ENCODE measurements at places on chromosomes 2 and 18. TPM values are rescaled to one million over a fixed set of nuclear protein-coding genes. Genes with fewer than 3 reads are reported as not detected.

GRCh38 chr2:207126724-207127308 lies 38.9 kb downstream of the KLF7 start:
- peaks cover 70% of the 10 kb centered on the region for H3K4me1 ChIP-seq
- no peak for DNase-seq

- peaks cover 23% of the 10 kb centered on the region for H3K4me1 ChIP-seq
- H3K27me3 ChIP-seq: no peaks in the 10 kb centered on the region
- H3K4me3 ChIP-seq: peak overlapping the region; percentile 12
- H3K36me3 ChIP-seq: peaks cover 1% of the 10 kb centered on the region
These were observed 66.2 kb downstream of the SP3 start for GRCh38 chr2:173898996-173899395.

NLRC4 gene
- 0.27 TPM for total RNA-seq

GRCh38 chr2:47654790-47655562 lies 128.0 kb upstream of the MSH6 start:
- H3K27me3 ChIP-seq: no peaks in the 10 kb centered on the region
- no peaks in the 10 kb centered on the region for H3K4me1 ChIP-seq
- H3K4me3 ChIP-seq: no peak overlapping the region
- DNase-seq: no peak
- no peak overlapping the region for H3K27ac ChIP-seq
- H3K36me3 ChIP-seq: no peaks in the 10 kb centered on the region

- H3K4me1 ChIP-seq: peaks cover 23% of the 10 kb centered on the region
- no peaks in the 10 kb centered on the region for H3K27me3 ChIP-seq
- DNase-seq: peak; percentile 27
- peak overlapping the region; percentile 76 for H3K27ac ChIP-seq
- H3K4me3 ChIP-seq: peak overlapping the region; percentile 75
These were observed 82.1 kb upstream of the POMC start for GRCh38 chr2:25250331-25251070.

DNA sequence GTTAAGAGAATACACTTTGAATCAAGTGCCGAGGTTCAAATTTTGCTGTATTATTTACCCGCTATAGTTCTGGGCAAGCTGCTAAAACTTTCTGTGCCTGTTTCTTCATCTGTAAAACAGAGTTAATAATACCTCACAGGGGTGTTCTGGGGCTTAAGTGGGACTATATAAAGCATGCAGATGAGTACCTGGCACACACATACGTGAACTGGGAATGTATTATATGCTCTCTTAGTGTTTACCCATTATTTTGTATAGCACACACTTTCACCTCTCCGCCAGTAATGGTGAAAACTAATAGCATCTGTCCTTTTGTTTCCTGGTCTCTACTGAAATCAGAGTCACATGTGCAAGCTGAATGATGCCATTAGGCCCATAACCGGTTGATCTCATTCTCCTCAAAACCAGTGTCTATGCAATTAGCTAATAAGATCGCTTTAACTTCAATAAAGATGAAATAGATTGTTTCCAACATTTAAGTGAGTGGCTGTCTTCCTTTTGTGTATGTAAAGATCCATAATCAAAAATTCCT lies 3.8 kb upstream of the CDKL4 start:
- H3K36me3 ChIP-seq: peaks cover 18% of the 10 kb centered on the region
- DNase-seq: no peak
- H3K27ac ChIP-seq: no peak overlapping the region
- peaks cover 12% of the 10 kb centered on the region for H3K4me1 ChIP-seq
- H3K27me3 ChIP-seq: no peaks in the 10 kb centered on the region
